ENCODE measurements at places on chromosomes 4 and X. TPM values are rescaled to one million over a fixed set of nuclear protein-coding genes. Genes with fewer than 3 reads are reported as not detected.

NKAP gene
- 5.7 TPM for total RNA-seq

TLR10 gene
- 1.4 TPM for total RNA-seq

SLC9A7 gene
- 7.3 TPM for total RNA-seq

NSG1 gene
- total RNA-seq = 133 TPM

PCDH11X gene
- 0.53 TPM for total RNA-seq

PDZD4 gene
- total RNA-seq = 2.2 TPM

TRPC5OS gene
- not detected for total RNA-seq

SMC1A gene
- total RNA-seq = 23.0 TPM

CENPVL1 gene
- not detected for total RNA-seq

CYBB gene
- total RNA-seq = 3.0 TPM

PPP1R2C gene
- total RNA-seq = not detected

SPARCL1 gene
- total RNA-seq = 153 TPM

ZMAT1 gene
- 2.5 TPM for total RNA-seq

MECP2 gene
- total RNA-seq = 32.7 TPM

ETDC gene
- total RNA-seq = not detected

ELMOD2 gene
- 12.6 TPM for total RNA-seq

TBC1D8B gene
- total RNA-seq = 3.0 TPM

ANKRD50 gene
- 22.8 TPM for total RNA-seq

G6PD gene
- 31.1 TPM for total RNA-seq

PFKFB1 gene
- total RNA-seq = 0.42 TPM

DCX gene
- total RNA-seq = not detected

GIMD1 gene
- total RNA-seq = not detected

CNGA1 gene
- 11.0 TPM for total RNA-seq

ALPK1 gene
- 24.0 TPM for total RNA-seq

ACE2 gene
- 1.5 TPM for total RNA-seq

MAGEA2 gene
- total RNA-seq = not detected

LGI2 gene
- total RNA-seq = 0.04 TPM

TCEAL6 gene
- not detected for total RNA-seq

VGLL1 gene
- total RNA-seq = not detected

ZDHHC15 gene
- 0.69 TPM for total RNA-seq

BTK gene
- 1.5 TPM for total RNA-seq

TSPAN7 gene
- 11.2 TPM for total RNA-seq

PROM1 gene
- 1.3 TPM for total RNA-seq
